ENCODE measurements at places on chromosomes 3 and 15. TPM values are rescaled to one million over a fixed set of nuclear protein-coding genes. Genes with fewer than 3 reads are reported as not detected.

Gene LSAMP
- total RNA-seq, result 2.4 TPM

Gene CCR2
- not detected for total RNA-seq

Gene GOLGA8G
- total RNA-seq, result 0.34 TPM

Gene CX3CR1
- total RNA-seq, result not detected

Gene ADAMTS17
- total RNA-seq, result 6.0 TPM

Gene KNL1
- 26.9 TPM for total RNA-seq

All from A375 (cell line).